Thymus (tissue), 14 donors: ENCODE measurements at places on chromosomes 16 and 17.

GRCh38 chr17:17893801-17894644, 57.2 kb upstream of the SREBF1 start:
- DNase-seq: no peak

DNA sequence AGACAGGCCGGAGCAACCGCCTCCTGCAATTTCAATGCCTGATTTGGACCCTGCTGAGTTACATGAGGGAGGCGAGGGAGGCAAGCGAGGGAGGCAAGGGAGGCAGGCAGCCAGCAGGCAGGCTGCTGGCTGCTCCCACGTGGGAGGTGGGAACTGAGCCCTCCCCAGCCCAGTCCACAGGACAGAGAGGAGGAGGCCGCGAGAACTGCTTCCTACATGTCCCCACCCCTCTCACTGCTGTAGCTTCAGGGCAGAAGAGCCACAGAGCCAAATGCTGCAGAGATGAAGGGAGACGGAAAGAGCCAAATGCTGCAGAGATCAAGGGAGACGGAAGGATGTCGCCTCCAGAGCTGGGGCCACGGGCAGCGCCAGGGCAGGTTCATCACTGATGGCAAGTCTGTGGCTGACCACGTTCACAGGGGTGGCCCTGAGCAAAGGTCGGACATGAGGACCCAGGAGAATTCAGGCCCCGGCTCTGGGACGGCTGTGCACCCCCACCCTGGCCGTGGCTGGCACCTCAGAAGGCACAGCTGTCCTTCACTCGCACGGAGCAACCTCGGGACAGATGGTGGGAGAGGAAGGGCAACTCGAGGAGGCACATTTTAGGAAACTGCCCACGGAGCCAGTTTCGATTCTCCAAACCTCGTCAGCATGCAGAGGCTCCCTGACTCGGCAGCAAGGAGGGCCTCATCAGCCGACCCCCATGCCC, 21.5 kb downstream of the RPH3AL start:
- no peak for DNase-seq

DNA sequence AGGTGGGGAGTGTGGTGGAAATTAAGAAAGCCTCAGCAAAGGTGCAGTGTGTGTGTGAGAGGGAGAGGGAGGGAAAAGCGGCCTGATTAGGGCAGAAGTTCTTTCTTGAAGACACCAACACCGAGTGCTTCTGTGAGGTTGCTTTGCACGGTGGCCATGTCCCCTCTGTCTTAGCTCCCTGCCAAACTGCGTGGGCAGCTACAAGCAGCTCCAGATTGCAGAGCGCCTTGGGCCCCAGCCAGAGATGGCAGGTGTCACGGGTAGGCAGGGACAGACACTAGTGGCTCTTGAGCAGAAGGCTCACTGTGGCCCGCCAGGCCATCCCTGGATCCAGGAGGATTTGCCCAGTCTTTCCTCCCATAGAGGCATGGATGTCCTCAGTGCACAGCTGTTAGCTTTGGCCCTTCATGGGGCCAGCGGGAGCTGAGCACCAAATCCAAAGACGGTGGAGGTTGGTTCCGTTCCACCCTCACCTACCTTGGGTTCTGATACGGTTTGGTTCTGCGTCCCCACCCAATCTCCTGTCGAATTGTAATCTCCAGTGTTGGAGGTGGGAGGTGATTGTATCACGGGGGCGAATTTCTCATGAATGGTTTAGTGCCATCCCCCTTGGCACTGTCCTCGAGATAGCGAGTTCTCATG, 21.4 kb downstream of the KIAA0513 start:
- DNase-seq: no peak

- DNase-seq: no peak
Measured at GRCh38 chr16:74372369-74372768, 3.7 kb upstream of the NPIPB15 start.

DNA sequence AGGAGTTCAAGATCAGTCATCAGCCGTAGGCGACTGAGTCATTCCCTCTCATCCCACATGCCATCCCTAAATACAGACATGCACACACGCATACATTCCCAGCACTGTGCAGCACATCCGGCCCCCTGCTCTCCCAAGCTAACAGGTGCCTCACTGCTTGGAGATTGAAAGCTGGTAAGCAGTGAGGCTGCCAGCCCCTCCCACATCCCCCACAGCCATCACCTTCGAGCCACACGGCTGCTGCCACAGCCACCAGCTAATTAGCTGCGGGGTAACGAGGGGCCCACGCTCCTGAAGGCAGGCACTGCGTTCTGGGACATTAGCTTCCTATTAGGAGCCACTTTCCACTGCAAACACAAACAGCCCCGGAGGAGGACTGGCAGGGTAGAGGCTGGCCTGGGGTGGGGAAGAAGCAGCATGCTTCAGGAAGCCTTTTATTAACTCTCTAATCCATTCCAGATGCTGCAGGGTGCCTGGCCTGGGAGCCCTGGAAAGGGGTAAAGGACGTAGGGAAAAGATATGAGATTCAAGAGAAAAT, 179.6 kb downstream of the CCT6B start:
- DNase-seq: no peak

DNA sequence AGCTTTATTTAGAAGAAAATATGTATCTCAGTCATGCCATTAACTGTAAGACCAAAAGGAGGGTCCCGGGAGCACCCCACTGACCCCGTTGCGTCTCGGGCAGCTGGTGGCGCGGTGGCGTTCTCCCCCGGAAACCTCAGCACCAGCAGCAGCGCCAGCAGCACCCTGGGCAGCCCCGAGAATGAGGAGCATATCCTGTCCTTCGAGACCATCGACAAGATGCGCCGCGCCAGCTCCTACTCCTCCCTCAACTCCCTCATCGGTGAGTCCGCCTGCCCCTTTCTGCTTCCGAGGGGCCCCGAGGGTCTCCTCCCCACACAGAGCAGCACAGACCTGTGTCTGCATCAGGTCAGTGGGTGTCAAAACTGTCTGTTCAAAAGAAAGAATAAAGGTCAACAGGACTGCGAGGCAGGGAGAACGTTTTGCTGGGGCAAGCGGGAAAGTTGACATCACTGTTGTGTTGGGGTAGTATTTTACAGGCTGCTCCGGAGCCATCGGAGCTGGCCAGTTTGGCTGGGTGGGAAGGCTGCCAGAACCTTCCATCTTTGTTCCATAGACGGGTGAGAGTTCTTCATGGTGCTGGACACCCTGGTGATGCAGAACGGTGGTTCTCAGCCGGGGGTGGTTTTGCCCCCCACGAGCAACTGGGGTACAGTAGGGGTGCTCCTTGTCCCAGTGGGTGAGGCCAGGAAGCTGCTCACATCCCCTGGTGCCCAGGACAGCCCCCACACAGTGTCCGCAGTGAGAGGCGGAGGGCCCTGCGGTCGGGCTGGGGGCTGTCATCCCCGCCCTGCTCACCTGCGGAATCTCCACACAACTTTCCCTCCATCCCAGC, 97.8 kb upstream of the CHMP6 start:
- no peak for DNase-seq

DNA sequence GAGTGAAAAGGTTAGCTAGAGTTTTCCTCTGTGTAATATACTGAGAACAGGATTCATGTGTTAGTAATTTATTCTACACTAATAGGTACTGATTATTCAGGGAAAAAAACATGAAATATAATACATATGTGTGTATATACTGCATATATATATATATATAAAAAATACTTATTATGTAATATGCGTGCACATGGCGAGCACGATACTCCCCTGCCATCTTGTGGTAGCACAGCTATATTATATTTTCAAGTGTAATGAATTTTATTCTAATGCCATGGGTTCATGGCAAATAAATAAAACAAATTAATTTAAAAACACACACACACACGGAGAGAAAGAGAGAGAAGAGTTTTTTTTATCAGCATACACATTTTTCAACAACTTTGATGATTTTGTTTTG, 460.6 kb downstream of the KCNJ2 start:
- DNase-seq: no peak

GRCh38 chr17:1591474-1592090, 29.0 kb upstream of the PITPNA start:
- no peak for DNase-seq

DNA sequence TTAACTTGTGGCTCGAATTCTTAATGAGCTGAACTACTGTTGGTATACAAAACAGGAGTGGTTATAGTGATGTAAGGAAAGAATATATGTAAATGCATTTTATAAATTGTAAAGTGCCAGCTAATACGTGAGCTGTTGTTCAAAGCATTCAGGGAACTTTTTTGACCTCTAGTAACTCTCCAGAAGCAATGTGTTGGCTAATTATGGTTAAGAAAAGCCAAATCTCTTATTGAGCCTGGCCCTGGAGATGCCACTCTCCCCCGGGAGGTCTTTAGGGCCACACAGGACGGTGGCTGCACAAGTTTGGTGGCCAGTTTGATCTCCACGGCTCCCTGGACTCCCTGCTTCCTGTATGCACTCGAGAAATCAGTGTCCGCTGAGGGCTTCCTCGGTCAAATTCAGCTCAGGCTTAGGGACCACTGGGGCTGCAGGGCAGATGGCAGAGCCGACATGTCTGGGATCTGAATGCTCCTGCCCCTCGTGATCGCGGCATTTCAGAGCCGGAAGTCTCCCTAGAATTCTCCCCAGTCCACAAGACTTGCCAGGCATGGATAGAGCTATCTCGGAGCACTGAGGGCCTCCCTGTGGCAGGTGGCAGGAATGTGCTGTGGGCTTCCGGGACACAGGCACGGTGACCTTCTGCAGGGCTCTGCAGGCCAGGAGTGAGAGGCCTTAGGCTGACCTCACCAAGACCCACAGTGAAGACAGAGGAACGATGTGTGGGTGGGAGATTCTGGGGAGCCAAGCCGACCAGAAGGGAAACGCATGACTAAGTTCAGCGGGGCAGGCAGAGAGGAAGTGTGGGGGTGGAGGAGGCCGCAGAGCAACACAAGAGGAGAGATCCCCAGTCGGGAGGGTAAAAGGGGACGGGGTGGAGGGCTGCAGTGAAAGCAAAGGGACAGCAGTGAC, 18.6 kb upstream of the PITPNM3 start:
- peak; percentile 13 for DNase-seq

- no peak for DNase-seq
Measured at GRCh38 chr16:4820652-4821051, 18.2 kb upstream of the ROGDI start.

- DNase-seq: no peak
Measured at GRCh38 chr17:79290726-79291125, 216.1 kb downstream of the ENGASE start.

DNA sequence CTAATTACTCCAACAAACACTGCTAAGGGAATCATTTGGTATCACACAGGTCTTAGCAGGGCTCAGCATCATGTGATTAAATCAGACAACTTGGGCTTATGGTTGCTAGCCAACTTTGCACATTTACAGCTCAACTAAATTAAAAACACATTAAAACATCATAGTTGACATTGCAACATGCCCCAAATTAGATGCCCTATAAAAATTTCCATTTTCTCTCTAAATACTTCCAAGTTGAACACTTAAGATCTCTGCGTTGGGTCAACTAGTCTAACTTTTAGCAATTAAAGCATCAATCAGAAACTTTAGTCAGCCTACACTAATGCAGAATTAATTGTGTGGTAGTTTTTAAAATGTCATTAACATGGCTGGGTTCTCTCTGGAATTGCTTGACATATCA, 12.1 kb downstream of the DNAJC7 start:
- DNase-seq: no peak

DNA sequence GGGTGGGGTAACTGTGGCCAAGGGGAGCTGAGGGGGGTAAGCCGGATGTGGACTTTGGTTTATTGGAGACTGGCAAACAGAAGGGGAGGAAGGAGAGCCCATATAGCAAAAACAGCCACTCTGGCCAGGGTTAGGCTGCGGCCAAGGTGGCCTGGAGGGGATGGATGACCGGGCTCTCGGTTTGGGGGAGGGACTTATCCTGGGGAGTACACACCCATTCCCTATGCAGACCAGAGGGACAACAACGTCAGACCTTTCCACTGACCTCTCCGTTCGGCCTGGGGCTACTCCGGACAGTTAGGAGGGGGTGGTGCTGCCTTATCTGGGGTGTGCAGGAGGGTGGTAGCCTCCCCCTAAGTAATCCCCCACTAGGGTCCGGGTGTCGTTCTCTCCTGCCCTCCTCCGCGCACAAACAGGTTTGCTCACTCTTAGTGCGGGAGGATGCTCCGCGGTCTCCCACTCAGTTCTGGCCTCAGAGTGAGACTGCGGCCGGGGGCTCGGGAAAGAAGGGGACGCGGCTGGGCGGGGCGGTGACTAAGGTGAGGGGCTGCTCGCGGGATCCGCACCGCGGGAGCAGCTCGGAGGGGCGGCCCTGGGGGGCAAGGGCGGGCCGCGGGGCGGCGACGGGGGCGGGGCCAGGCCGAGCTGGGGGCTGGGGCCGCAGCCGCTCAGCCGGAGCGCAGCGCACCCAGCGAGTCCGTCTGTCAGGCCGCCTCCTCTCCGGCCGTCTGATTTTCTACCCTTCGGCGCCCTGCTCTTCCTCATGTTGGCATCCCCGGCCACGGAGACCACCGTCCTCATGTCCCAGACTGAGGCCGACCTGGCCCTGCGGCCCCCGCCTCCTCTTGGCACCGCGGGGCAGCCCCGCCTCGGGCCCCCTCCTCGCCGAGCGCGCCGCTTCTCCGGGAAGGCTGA, at the start of gene WNK4:
Gene WNK4 (plus strand): TSS at position 675 of the 915 bp plus-strand sequence. CDS start 89 bp downstream, at position 764.
- DNase-seq: no peak

- peak; percentile 66 for DNase-seq
Measured at GRCh38 chr16:53744449-53744848, 40.5 kb downstream of the FTO start.

DNA sequence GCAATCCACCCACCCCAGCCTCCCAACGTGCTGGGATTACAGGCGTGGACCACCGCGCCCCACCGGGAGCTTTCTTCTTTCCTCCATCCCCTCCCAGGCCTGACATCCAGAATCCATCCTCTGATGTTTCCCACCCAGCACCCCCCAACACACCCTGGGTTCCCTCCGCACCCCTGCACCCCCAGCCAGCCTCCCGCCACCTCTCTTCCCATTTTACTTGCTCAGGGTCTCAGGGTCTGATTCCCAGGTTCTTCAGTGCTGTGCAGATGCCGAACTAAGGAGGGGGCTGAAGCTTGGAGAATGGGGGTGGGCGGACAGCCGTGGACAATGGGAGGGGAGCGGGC, 225 bp downstream of the ASGR1 start:
- no peak for DNase-seq

DNA sequence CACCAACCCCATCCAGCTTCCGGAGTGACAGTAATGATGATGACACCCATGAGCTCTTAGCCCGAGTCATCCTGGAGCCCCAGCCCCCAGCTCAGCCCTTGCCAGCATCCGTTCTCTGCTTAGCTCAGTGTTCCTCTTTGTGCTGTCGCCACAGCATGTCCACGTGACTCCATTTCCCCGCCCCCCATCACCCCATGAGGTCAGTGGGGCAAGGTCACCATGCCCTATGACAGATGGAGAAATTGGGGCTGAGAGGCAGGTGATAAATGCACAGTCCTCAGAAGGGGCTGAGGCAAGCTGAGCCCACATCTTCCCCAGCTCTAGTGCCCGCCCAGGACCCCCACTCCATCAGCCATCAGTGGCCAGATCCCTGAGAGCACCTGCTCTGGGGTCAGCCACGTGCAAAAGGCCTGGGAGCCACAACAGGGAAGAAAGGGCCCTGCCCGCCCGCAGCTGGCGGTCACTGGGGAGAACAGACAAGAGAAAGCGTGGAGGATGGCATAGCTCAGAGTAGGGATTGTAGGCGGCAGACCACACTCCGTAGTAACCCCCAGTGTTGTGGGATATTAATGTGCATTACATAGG, 17.1 kb downstream of the ITGB4 start:
- DNase-seq: peak; percentile 22
